ENCODE measurements at places on chromosomes 12 and 14.

GRCh38 chr12:98351089-98351488 lies 164.3 kb upstream of the TMPO start:
- no peak for DNase-seq

- DNase-seq = no peak
Observed at GRCh38 chr14:74409441-74409840, 16.6 kb downstream of the SYNDIG1L start.

GRCh38 chr12:44628180-44628579 lies 247.9 kb downstream of the NELL2 start:
- DNase-seq = peak; percentile 65

- DNase-seq = no peak
Observed at GRCh38 chr12:92529944-92530343, 172.8 kb upstream of the PLEKHG7 start.

GRCh38 chr12:103858953-103859601 lies 18.0 kb upstream of the NT5DC3 start:
- DNase-seq = no peak

DNA sequence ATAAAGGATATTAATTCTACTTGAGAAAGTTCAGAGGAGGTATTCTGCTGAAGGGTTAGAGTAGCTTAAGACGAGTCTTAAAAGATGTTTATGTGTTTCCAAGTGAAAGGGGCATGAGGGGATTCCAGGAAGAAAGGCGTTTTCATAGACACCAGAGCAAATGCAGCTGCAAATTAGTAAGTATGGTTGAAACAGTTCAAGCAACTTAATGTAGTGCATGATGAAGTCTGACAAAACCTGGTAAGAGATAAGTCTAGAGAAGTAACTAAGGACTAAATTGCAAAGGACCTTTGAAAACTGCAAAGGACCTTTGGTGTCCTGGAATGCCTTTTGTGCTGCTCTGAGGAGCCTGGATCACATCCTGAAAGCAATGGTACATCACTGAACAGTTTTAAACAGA lies 11.5 kb downstream of the LUM start:
- DNase-seq = no peak

DNA sequence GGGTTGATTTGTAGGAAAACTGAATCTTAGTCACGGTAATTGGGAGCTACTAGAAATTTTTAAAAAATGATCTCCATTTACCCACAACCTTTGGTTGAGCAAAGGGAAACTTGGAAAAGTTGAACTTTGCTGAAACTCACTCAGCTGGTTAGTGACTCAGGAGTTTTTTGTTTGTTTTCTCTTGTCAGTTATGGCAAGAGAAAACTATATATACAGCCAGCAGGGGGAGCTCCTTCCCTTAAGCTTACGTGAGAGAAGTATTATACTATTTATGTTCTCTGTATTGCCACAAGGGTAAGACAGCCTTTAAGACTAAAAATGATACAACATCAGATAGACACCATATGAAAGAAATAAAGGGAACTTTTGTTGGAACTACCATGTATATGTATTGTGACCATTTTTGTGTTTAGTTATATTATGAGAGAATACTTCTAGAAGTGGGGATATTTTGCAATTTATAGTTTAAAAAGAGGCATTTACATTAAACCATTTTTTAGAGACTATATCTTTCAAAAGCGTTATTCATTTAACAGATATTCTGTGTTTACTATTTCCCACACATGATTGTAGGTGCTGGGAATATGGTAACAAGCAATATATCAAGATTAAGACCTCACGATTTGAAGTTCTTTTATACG lies 28.1 kb upstream of the TBC1D30 start:
- DNase-seq = peak; percentile 92

DNA sequence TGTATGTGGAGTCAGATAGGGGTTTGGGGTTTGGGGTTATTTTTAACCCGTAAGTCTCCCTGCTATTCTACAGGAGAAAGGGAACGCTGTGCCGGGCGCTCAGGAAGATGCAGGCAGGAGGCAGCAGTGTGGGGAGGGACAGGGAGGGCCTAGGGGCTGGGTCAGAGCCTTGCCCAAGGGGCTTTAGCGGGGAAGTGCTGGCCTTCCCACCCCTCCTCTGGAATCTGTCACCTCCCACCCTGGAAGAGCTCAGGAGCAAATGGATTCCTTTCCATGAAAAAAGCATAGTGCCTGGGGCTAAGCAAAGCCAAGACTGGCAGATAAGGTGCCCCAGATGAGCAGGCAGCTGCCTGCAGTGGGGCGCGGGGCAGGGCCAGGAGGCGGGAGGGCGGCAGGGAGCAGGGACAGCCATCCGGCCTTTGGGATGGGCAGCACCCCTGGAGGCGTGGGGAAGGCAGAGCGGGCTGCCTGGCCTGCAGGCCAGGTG lies 7.3 kb upstream of the INF2 start:
- no peak for DNase-seq

- no peak for DNase-seq
Observed at GRCh38 chr12:104546575-104546974, 89.8 kb downstream of the CHST11 start.

DNA sequence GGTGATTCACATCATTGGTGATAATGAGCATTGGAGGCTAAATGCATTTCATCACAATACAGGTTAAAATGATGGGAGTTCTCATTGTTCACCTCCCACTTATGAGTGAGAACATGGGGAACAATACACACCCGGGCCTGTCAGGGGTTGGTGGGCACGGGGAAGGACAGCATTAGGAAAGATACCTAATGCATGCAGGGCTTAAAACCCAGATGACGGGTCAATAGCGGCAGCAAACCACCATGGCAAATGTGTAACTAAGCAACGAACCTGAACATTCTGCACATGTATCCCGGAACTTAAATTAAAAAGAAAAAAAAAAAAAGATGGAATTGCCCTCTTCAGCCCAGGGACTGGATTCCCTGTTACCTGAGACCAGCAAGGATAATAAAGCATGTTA lies 2.3 kb upstream of the LUM start:
- no peak for DNase-seq

- DNase-seq = no peak
Observed at GRCh38 chr14:21589317-21589716, 9.4 kb upstream of the OR10G3 start.

DNA sequence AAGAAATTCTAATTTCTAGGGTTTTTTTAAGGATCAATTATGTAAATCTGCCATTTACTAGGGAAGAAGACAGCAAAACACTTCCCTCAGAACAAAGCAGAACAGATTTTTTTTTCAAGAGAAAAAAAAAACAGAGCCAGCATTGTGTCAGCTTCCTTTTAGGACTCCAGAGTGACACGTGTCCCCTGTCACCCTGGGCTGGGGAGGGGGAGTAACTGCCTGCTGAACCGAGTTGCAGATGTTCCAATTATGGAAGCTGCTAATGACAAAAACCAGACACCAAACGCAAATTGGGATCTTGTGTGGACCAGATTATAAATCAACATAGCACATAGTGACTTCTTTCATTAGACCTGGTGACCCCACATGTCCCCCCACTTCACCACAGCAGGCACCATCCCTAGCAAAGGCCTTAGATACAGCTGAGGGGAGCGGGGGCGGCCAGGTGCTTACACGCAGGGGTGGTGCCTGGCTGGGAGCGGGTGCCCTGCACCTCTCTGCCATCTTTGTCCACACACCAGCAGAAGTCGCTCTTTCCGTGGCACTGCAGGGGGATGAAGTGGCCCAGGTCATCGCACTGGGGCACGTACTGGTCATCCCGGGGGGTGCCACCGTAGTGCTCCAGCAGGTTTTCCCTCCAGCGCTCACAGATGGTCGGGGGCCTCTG lies 25.4 kb downstream of the RTRAF start:
- DNase-seq = no peak

- no peak for DNase-seq
Observed at GRCh38 chr14:57970594-57970993, 104.7 kb upstream of the SLC35F4 start.

DNA sequence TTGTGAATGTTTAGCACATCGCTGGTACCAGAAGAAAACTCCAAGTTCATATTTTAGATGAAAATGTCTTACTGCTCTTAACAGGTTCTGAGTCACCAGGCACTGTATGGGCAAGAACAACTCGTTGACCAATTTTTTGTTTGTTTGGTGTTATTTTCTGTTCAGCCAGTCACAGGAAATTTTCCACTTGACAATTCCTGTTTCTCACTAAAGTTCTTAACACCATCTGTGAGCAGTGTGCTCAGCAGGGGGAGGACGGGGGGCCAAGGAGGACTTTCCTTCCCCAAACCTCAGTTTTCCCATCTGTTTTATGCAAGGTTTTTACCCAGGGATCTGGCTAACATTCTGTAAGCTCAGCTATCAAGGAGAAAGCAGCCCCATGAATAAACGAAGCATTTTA lies 3.0 kb downstream of the NUAK1 start:
- DNase-seq = no peak

- DNase-seq = no peak
Observed at GRCh38 chr12:49582850-49583249, 14.9 kb upstream of the MCRS1 start.

GRCh38 chr12:54189198-54189539 lies 384 bp upstream of the SMUG1 start:
- no peak for DNase-seq

GRCh38 chr14:96681829-96682228 lies 115.4 kb upstream of the VRK1 start:
- no peak for DNase-seq

GRCh38 chr14:88790501-88791251 lies 2.1 kb downstream of the EML5 start:
- DNase-seq = peak; percentile 22

- peak; percentile 71 for DNase-seq
Observed at GRCh38 chr12:122282061-122282460, 15.8 kb upstream of the VPS33A start.

DNA sequence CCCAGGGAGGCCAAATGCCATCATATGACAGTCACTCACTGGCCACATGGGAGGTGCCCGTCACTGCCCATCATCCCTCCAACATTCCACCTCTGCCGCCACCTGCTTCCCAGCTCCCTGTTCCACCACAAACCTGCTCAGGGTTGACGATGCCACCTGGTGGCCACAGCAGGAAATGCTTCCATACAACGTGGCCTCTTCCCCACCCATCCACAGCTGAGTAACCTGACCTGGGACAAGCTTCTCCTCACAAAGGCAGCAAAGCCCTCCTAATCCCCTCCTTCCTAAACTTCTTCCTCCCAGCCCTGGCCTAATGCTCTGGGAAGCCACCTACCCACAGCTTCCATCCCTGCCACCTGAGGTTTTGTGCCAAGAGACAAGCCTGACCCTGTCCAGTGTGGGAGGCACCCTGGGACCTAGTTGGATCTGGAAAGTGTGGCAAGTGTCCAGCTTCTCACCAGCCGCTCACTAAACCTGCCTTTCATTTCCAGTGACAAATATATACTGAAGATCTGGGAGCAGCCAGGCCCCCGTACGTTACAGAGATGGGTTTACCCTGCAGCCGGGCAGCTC lies 4.3 kb downstream of the DEGS2 start:
- DNase-seq = peak; percentile 51

DNA sequence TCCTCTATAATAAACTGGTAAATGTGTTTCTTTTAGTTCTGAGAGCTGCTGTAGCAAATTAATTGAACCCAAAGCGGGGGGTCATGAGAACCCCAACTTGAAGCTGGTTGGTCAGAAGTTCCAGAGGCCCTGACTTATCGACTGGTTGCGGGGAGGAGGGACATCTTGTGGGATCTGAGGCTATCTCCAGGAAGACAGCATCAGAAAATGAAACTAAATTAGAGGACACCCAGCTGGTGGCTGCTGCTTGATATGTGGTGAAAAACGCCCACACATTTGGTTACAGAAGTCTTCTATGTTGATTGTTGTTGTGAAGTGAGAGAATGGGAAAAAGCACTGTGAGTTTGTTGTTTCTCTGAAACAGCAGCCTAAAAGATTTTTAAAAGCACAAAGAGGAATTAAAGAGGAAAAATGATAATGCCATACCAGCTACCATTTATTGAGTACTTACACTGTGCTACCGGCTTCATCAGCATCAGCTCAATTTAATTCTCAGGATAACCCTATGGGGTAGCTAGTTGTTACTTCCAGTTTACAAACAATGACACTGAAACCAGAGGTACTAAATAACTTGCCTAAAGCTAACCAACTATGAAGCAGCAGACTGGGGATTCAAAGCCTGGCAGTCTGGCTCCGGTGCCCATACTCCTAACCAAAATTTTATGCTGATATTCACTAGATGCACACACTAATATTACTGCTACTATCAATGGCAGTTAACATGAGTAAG lies 24.3 kb downstream of the DDX24 start:
- no peak for DNase-seq

DNA sequence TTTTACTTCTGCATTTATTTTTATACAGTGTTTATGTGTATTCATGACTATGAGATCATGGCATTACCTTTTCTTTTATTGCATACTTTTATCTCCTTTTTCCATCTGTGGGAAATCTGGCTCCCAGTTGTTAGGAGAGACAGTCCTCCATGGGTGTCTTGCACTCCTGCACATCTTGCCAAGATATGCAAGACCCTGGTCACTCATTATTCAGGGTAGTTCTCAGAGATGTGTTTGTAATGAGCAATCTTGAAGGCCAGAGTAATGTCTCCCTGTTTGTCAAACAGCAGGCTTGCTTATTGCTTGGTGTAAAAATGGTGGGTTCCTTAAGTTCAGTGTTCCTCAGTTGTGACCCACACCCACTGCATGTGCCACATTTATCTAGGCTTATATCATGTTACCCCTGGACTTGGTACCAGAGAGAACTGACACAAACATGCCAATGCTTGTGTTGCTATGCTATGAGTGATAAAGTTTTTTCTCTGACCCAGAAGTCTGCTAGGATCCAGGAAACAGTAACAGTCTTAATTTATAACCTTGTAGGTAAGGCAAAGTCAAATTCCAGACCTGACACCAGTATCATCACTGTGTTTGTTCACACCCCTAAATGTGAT lies 36.8 kb downstream of the PPHLN1 start:
- DNase-seq = no peak

GRCh38 chr14:76313852-76314251 lies 62.1 kb upstream of the ESRRB start:
- DNase-seq = peak; percentile 30

- DNase-seq = no peak
Observed at GRCh38 chr12:108547686-108548085, 13.3 kb downstream of the SART3 start.

DNA sequence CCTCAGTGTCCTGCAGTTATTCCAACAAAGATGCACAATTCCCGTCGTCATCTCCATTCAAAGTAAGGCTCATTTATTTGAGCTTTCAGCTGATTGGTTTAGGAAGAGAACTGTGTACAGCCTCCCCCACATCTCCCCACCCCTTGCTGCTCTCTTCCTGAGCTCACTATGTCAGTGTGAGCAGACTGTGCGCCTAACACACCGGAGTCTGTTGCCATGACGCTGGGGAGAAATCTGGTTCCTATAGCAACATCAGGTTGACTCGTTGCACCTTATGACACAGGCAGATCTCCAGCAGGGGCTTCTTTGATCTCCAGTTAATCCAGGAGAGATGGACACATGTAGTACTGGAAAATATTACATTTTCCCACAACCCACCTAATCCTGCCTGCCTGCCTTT lies 319.4 kb downstream of the CACNA1C start:
- DNase-seq = peak; percentile 37

- DNase-seq = no peak
Observed at GRCh38 chr14:68774771-68775613, 17.9 kb downstream of the ZFP36L1 start.

DNA sequence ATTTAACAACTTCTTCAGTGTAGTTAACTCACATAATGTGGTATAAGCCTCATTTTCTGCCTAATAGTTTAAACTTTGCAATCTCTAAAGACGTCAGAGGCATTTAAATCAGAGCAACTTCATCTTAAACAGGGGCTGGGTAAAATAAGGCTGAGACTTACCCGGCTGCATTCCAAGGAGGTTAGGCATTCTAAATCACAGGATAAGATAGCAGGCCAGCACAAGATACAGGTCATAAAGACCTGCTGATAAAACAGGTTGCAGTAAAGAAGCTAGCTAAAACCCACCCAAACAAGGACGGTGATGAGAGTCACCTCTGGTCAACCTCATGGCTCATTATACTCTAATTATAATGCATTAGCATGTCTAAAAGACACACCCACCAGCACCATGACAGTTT lies 115.6 kb upstream of the PKP2 start:
- no peak for DNase-seq
